Body of pancreas (tissue), 4 donors: ENCODE measurements at places on chromosomes 16 and 17.

GRCh38 chr16:56203052-56203451 is 11.8 kb downstream of the GNAO1 start:
- DNase-seq: no peak

DNA sequence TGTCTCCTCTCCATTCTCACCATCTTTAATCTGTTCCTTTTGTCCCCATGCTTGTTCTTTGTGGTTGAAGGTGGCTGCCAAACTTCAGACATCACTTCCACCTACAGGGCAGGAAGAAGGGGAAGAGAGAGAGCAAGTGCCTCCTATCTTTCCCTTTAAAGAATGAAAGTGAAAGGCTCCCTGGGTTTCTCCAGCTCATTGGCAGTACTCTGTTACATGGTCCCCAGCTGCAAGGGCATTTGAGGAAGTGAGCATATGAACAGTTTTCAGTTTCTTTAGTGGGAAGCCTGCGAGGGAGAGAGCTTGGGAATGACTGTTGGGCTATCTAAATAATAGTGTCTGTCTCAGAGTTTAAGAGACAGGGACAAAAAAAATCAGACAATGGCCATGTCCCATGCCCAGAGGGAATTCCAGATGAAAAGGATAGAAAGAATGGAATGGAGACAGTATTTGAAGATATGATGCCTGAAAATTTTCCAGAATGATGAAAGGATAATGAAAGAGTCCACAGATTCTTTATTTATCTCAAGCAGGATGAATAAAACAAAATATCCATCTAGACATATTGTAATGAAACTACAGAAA is 159.9 kb downstream of the LGALS9B start:
- DNase-seq: no peak

GRCh38 chr17:70100983-70101382 is 26.0 kb downstream of the KCNJ16 start:
- no peak for DNase-seq

- no peak for DNase-seq
Observed at GRCh38 chr16:72430121-72430520, 258.2 kb upstream of the PMFBP1 start.

DNA sequence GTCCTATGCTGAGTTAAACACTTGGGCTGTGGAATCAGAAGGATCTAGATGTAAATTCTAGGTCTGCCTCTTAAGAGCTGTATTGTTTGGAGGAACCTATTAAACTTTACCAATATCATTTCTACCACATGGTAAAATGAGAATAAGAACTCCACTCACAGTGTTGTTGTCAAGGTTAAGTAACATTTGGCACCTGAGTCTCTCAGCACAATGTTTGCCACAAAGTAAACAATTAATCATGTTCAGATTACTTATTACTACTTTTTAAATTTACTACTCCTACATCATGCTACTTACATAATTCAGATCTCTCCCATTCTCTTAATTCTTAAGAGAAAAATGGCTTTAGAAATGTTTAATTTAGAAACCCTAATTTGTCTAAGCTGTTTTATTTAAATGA is 305.9 kb downstream of the CA10 start:
- no peak for DNase-seq

DNA sequence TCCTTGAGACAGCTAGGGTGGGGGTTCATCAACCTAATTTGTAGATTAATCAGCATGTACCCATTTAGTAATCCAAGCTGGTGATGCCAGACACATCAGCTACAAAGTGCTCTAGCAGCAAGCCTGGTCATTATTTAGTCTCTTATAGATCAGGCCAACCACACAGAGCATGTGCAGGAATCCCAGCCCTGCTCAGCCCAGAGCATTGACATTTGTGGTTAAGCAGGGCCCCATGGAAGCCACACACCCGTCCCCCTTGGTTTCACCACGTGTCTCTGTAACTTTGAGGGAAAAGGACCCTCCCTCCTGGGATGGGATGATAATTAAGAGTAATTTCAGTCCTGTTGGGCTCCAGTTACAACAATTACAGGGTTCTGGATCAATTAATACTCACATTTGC is 268.8 kb upstream of the RPL38 start:
- no peak for DNase-seq
